Stimulated activated CD8-positive, alpha-beta memory T cell treated with anti-CD3 and anti-CD28 coated beads, Interleukin-2, amount 100 ng/mL, for 1 hour (primary cell): ENCODE measurements at places on chromosomes 16 and 17.

GRCh38 chr16:87498324-87499188 lies 5.7 kb upstream of the ZCCHC14 start:
- no peak for DNase-seq

GRCh38 chr16:84933774-84934631 lies 77.3 kb downstream of the ZDHHC7 start:
- no peak for DNase-seq

- DNase-seq: no peak
These were observed 27.8 kb downstream of the BAHCC1 start for GRCh38 chr17:81422776-81423697.

DNA sequence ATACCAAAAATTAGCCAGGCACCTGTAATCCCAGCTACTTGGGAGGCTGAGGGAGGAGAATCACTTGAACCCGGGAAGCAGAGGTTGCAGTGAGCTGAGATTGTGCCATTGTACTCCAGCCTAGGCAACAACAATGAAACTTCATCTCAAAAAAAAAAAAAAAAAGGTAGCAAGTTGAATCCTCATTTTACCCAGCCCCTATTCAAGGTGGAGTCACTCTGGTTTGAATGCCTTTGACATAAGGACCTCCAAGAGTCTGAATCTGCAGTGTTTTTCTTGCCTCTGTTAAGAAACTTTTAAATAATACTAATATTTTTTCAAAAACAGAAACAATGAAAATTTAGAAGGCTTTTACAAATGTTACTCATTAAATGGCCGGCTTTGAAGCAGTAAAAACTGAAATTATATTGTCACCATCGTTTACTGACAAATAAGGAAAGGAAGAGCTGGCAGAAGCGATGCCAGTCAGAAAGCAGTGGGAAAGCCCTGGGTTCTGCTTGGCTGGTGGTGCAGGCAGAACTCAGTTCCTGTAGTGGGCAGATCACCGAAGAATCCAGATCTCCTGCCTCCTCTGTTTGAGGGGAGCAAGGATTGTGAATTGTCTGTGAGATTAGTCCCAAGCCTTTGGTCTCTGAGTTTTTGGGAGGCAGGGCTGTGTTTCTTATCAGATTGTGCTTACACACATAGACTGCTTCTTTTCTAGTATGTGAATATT lies 99.7 kb upstream of the HAS3 start:
- DNase-seq: no peak

DNA sequence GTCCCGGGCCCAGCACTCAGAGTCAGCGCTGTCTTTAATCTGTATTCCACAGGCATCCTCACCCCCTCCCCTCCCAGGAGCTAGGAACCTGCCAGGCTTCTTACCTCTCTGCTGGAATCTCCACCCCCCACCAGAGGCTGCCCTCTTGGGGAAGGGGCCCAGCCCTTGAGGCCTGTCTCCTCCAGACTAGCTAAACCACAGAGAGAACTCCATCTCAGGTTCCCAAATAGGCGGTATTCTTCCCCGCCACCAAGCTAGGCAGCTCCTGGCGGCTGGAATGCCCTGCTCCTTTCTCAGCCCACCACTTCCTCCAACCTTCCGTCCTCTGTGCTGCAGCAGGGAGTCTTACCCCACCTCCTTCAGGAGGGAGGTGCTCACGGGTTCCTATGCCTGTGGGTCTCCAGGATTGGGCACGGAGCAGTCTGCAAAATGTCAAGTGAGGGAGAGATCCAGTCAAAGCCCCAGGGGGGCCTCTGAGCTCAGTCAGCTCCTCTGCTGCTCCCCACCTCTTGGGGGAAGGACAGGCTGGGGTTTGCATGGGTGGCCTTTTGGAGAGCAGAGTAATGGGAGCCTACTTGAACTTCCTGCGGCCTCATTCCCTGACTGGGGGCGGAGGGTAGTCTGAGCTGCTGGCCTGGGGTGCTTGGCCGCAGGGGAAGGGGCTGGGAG lies 55.7 kb downstream of the SREBF1 start:
- DNase-seq: no peak
